ENCODE measurements at places on chromosomes 13 and 19. TPM values are rescaled to one million over a fixed set of nuclear protein-coding genes. Genes with fewer than 3 reads are reported as not detected.

- no peak for DNase-seq
Observed at GRCh38 chr13:49374585-49375290, 69.1 kb downstream of the CAB39L start.

Gene FXYD7
- total RNA-seq = not detected

Gene ZNF709
- 1.6 TPM for total RNA-seq

GRCh38 chr13:80001510-80001842 is 339.4 kb downstream of the SPRY2 start:
- DNase-seq = no peak

GRCh38 chr19:294946-295686 is 3.9 kb upstream of the PLPP2 start:
- DNase-seq = peak; percentile 52

GRCh38 chr19:47507012-47507411 is 7.9 kb downstream of the NAPA start:
- DNase-seq = no peak

Gene AP1M2
- 126 TPM for total RNA-seq

Gene KCNN4
- 92.4 TPM for total RNA-seq

DNA sequence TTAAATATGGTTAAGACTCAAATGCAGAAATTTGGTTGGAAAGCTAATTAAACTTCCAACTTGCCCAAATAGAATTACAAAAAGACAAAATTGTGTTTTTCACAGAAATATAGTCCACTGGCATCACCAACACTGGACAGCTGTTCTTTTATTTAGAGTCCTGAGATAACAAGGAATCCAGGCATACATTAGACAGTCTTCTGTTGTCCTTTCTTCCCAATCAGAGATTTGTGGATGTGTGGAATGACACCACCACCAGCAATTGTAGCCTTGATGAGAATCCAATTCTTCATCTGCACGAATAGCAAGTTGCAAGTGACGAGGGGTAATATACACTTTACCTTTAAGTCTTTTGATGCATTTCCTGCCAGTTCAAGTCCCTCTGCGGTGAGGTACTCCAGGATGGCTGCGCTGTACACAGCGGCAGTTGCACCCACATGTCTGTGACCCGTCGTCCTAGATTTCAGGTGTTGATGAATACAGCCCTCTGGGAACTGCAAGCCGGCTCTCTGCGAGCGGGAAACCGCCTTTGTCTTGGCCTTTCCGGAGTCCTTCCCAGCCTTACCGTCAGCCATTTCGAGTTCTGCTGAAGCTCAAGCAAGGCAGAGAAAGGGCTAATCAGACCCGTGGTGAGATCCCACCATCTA is 14.7 kb downstream of the UBAC2 start:
- DNase-seq = peak; percentile 9

DNA sequence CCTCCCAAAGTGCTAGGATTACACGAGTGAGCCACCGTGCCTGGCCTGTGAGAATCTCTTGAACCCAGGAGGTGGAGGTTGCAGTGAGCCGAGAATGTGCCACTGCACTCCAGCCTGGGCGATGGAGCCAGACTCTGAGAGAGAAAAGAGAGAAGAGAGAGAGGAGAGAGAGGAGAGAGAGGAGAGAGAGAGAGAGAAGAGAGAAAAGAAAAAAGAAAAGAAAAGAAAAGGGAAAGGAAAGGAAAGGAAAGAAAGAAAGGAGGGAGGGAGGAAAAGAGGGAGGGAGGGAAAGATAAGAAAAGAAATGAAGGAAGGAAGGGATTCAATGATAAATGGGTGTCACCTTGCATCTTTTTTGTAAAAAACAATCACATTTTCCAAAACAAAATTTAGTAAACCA is 23.0 kb upstream of the PSPC1 start:
- DNase-seq = no peak

DNA sequence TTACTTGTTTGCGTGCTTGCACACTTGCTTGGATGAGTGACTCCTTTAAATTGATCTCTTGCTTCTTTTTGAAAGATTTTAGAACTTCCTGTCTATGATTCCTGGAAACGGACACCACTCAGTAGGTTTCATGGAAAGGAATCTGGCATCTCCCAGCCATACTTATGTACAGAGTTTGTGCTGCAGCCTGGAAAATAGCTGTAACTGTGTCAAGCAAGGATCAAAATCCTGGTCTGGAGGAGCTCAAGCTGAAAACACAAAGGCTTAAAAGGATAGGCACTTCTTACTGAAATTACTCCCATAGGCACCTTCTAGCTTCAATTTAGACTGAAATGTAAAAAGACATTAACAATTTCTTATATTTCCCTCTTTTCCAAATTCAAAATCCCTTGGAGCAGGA is 1.4 kb upstream of the FREM2 start:
- DNase-seq = no peak

- no peak for DNase-seq
Observed at GRCh38 chr13:75960538-75960994, 324.4 kb downstream of the LMO7 start.

GRCh38 chr19:12034198-12034597 is 1.3 kb downstream of the ZNF433 start:
- DNase-seq = no peak

Gene CACNG8
- total RNA-seq = 3.8 TPM

DNA sequence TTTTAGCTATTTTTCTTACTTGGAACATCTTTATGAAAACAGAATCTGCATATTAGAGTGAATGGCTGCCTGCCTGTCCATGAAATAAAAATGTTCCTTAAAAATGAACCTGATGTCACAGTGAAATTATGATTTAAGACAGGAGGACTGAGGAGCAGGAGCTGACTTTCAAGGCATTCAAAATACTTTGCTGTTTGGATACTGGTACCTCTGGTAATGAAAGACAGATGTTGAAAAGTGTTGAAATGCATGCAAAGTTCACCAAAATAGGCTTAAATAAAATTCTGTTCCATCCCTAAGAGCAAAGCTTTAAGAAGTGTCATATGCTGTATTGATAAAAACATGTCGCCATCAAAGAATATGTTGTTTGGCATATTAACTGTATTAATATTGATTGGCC is 1.7 kb downstream of the ARHGEF7 start:
- no peak for DNase-seq

Gene PSG6
- not detected for total RNA-seq

DNA sequence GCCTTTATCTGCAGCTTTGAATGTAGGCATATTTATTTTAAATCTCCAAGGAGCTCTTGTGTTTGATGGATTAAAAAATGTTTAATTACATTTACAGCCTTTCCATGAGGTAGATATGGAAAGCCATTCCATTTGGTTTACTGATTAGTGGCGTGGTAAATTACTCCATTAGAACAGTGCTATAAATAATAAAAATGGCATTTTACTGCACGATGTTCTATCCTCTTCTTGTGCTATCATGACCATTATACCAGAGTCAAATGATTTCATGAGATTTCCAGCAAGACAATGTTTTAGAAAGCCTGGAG is 250.9 kb upstream of the HTR2A start:
- DNase-seq = no peak

DNA sequence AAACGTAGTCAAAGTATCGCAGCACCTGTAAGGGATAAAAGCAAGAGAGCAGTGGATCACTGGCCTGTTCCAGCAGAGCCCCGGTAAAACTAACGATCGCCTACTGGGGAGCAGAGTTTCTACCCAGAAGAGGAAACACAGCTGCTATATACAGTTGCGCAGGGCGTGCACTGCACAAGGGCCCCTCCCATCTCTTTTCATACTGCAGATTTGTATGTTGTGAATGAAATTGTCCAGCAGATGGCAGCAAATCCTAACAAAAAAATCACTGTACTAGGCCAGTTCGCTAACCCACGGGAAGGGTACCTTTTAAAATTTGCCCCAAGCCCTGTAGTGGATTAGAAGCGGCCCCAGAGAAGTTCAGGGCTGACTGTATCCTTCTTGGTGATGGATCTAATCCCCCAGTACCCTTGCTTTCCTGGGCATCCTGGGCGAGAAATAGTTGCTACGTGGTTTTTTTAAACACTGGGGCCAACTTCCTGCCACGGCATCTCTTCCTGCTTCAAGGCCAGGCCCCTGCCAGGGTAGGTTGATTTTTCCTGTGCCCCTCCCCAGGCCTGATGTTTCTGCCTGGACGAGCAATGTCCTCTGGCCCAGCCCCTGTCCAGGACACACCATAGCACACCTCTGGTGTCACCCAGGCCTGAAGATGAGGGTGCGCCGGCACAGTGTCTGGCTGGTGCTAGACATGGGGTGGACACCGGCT is 127.0 kb downstream of the IER2 start:
- DNase-seq = peak; percentile 60

GRCh38 chr13:48304143-48304876 is 759 bp downstream of the RB1 start:
- DNase-seq = no peak

DNA sequence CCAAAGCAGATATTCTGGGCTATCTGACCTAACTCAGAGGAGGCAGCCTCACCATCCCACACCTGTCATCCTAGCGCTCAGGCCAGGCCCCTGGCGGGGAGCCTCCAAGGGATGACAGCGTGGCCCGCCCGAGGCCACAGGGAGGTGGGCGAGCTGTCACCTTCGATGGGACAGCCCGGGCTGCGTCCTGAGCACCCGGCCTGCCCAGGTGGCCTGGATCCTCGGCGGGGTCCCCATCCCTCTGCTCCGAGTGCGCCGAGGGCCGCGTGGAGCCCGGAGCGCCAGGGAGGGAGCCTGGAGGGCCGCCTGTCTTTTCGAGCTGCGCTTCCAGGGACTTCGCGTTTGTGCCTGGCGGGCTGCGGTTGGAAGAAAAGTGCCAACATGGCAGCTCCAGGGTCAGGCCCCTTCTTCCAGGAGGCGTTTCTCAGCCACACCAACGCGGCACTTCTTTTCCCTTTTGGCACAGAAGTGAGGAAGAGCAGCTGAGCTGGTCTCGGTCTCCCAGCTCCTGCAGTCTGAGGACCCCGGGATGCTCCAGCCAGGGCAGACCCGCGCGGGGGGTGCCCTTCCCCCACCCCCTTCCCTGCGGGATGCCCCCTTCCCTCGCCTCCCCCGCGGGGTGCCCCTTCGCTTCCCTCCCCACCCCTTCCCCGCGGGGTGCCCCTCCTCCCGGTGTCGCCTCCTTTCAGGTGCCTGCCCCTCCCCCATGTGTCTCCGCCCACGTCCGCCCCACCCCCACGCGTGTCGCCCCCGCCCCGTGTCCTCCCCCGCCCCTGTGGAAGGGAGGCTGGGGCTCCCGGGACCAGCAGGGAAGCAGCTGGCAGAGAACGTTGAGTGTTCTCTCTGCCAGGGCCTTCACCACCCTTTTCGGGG is 42.3 kb downstream of the GJA3 start:
- peak; percentile 52 for DNase-seq

DNA sequence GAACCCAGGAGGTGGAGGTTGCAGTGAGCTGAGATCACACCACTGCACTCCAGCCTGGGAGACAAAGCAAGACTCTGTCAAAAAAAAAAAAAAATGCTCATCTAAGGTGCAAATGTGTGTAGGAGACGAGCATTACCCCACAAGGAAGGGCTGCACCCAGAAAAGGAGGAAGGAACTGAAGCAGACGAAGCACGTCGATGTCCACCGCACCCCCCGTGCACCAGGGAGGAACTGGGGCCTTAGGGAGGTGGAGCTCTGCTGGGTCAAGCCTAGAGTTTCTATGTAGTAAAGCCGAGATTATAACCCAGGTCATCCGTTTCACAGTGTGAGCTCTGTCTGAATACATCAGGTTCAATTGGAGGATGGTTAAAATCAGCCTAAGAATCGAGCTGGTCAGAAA is 1.1 kb downstream of the VSTM1 start:
- no peak for DNase-seq

GRCh38 chr13:51923983-51924539 is 62.3 kb downstream of the CCDC70 start:
- DNase-seq = no peak

Gene PODNL1
- 3.2 TPM for total RNA-seq

DNA sequence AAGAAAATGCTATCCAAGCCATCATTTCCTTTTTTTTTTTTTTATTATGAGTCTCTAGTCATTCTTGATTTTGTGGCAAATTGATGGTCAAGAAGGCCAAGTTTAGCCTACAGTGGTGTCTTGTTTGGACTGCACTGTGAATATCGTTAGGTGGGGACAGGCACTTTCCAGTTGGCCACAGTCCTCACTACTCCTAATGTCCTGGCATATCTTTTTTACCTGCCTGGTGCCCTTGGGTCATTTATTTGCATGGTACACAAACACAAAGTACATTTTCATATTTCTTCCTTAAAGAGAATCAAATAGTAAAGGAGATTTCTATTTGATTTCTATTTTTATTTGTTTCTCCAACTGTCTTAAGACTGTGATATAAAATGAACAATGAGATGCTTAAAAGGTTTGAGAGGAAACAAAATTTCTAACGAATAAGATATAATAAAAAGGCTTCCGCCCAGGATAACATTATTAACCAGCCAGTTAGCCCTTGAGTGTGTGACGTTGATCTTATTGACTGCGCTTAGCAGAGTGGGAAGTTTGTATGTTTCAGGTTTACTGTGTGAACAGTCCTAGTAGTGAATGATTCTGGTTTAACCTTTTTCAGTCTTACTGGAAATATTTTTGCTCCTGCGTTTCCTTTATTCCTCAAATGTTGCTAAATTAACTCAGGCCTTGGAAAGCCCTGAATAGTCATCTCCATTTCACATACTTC is 312.0 kb downstream of the ATP8A2 start:
- no peak for DNase-seq

Gene ZNF99
- not detected for total RNA-seq

DNA sequence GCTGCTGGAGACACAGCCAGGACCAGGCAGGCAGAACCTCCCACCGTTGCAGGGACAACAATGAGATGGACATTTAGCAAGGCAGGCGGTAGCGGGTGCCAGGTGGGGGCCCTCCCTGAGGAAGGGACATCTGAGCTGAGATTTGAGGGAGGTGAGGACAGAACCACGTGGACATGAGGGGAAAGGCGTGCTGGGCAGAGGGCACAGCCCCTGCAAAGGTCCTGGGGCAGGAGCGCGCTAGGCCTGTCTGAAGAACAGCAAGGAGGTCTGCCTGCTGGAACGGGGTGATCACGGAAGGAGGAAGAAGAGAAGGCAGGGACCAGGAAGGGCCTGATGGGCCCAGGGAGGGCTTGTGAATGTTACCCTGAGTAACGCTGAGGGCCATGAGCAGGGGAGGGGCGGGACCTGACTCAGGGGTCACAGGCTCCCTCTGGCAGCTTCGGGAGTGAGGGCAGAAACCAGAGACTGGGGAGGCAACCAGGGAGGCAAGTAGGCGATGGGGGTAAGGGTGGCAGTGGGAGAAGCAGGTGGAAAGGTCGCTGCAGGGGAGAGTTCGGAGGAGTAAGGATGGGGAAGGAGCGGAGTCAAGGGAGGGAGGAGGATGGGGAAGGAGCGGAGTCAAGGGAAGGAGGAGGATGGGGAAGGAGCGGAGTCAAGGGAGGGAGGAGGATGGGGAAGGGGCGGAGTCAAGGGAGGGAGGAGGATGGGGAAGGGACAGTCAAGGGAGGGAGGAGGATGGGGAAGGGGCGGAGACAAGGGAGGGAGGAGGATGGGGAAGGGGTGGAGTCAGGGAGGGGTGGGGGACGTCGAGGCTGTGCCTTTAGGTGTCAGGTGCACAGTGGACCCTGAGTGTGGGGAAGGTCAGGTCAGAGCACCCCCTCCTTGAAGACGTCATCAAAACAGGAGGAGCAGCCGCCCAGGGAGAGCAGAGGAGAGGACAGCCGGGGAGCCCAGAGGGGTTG is 15.7 kb upstream of the B3GNT3 start:
- peak; percentile 79 for DNase-seq
